T-cell (primary cell): ENCODE measurements at places on chromosomes 11 and 22. TPM values are rescaled to one million over a fixed set of nuclear protein-coding genes. Genes with fewer than 3 reads are reported as not detected.

DNA sequence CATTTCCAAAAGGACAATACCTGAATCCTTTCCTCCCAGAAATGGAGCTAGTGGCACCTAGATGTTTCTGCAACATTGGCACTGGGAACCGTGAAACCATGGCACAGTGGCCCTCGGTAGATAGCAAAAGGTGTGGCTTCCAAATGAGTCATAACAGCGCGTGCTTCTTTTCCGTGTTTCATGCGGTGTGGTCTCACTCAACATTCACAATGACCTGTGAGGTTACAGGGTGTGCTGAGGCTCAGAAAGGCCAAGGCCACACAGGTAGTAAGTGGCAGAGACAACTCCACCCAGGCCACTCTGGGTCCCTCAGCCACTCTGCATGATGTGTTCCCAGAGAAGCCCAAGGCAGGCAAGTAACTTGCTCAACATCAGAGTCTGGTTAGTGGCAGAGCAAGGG lies 67.4 kb downstream of the TP53I11 start:
- no peak for DNase-seq

DNA sequence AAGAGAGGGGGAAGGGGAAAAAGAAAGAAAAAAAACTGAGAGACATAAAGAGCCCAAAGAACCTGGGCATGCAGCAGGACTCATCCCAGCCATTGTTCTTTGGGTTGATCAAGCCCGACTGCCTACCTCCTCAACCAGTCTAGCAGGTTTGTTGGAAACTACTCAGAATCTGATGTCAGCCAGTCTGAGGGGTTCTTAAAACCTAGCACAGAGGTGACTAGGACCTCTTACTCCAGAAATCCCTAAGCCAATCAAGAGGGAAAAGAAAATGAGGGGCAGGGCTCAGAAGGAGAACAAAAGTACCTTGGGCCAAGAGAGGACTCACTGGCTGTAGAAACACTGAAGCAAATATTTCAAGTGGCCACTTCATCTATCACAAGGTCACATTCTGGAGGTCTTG lies 228.0 kb downstream of the AASDHPPT start:
- DNase-seq: no peak

GRCh38 chr11:12106501-12106900 lies 3.9 kb upstream of the MICAL2 start:
- no peak for DNase-seq

DNA sequence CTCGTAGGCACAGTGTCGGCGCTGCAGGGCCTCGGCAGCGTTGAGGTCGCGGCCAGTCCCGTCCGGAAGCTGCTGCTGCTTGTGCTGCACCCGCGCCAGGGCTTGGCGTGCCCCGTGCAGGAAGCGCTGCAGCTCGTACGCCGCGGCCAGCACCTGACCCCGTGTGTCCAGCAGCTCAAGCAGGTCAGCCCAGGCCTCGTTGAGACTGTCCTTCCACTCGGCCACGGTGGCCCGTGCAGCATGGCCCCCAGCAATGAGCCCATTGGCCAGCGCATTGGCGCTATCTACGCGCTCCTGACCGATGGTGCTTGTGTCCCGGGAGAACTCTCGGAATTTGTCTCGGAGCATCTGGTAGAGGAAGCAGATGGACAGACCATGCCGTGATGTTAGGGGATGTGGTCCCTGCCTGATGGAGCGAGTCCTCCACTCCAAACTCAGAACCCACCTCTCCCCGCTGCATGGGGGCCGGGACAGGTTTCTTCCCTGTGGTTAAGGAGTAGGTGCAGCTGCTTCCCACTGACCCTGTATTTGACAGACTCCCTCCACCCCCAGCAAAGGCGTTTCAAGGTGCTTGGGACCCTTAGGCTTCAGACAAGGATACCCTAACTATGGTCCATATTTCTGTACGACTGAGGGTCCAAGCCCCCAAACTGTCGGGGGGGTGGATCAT lies 13.8 kb upstream of the RBM4B start:
- DNase-seq: no peak

DNA sequence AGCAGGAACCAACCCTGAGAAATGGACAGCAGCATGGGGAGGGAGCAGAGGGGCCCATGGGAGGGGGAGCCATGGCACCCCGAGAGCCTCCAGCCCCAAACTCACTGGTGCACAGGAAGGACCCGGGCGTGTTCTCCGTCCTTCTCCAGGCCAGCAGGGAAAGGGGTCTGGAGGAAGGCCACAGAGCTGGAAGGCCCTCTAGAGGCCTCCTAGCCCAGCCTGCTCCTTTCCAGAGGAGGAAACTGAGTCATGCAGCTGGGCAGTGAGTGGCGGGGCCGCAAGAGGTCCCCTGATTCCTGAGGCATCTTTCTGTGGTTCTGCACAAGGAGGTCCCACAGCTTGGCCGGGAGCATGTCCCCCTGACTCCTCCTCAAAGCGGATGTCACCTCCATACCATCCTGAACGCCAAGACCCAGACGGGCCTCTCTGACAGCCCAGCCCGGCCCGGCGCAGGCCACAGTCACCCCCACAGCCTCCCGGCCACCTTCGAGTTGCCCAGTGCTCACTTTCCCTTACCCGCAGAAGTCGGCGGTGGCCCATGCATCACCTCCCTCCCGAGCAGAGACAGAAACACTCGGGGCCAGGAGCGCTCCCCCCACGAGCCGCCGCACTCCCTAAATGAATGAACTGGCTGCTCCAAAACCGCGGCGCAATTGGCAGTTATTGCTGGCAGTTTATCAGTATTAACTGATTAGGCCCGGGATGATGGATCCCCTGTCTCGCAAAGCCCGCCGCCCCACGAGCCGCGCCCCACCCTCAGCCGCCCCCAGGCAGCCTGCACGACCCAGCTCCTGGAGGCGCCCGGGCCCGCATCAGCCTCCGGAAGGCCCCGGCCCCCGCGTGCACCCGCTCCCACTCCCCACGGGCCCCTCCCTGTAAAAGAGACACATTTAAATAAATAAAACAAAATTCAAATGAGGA lies 272.5 kb downstream of the BUD13 start:
- DNase-seq: no peak

- no peak for DNase-seq
These were observed 10.7 kb downstream of the RTN4R start for GRCh38 chr22:20257212-20258020.

Gene LRRC56
- total RNA-seq: 5.6 TPM

GRCh38 chr11:11290354-11290753 lies 62.7 kb downstream of the CSNK2A3 start:
- DNase-seq: no peak
